ENCODE measurements at places on chromosomes 5 and 9.

GRCh38 chr9:68488126-68488525 is 52.6 kb downstream of the TMEM252 start:
- DNase-seq = no peak

- no peak for DNase-seq
Observed at GRCh38 chr9:136608348-136609159, 54.2 kb upstream of the EGFL7 start.

- peak; percentile 92 for DNase-seq
Observed at GRCh38 chr5:177545487-177546257, 8.7 kb downstream of the FAM193B start.

GRCh38 chr5:53479045-53479589 is 1.3 kb upstream of the FST start:
- no peak for DNase-seq

- DNase-seq = no peak
Observed at GRCh38 chr5:96093890-96094381, 132.3 kb upstream of the ELL2 start.

GRCh38 chr9:35533398-35533797 is 43.5 kb downstream of the RUSC2 start:
- DNase-seq = no peak

- peak; percentile 48 for DNase-seq
Observed at GRCh38 chr9:121222524-121223171, 21.0 kb upstream of the RAB14 start.

DNA sequence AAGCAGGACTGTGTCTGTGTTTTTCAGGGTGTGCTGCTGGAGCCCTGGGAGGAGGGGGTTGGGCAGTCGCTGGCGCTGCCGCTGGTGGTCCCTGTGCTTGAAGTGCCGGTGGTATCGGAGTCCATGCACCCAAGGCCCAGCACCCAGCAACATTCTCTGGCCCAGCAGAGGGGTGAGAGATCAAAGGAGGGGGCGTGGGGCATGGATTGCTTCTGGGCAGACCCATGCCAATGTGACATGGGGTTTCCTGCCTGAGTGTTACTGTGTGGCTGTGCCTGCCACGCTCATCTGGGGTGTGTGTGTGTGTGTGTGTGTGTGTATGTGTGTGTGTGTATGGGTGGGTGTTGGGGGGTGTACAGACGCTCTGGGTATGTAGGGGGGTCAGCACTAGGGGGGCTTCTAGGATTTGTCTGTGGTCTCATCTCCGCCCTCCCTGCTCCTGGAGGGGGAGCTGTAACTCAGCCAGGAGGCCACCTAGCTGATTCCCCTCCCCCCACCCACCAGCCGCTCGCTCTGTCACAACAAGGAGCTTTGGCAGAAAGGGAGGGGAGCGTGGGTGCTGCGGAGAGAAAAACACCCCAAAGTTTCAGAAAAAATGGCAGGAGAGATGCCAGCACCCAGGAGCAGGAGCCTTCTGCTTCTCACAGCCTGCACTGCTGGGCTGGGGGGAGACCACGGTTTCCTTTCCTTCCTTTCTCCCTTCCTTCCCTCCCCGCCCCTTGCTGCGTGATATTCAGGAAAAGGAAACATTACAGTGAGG is 35.9 kb upstream of the HSPA9 start:
- no peak for DNase-seq

GRCh38 chr5:160054047-160054446 is 45.1 kb downstream of the TTC1 start:
- no peak for DNase-seq

- DNase-seq = no peak
Observed at GRCh38 chr5:45274241-45274640, 421.9 kb downstream of the HCN1 start.

- no peak for DNase-seq
Observed at GRCh38 chr9:17319864-17320263, 185.0 kb downstream of the CNTLN start.

- no peak for DNase-seq
Observed at GRCh38 chr5:151434570-151435237, 12.7 kb upstream of the SLC36A1 start.

DNA sequence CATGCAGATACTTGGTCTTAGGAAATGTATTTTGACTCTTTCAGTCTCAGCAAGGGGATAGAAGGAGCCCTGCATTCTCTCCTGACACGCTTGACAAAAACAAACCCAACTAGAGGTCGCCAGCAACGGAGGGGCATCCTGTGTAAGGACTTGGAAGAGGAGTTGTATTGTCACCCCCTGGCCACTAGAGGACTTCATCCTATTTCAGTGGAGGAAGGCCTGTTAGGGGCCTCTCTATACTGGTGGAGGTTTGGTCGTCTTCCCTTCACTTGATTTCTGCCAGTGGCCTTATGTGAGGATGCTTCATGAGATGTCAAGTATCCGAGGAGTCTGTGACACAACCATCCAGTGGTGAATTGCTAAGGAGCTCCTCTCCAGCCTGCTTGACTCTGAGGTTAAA is 122.8 kb upstream of the STC2 start:
- DNase-seq = no peak

GRCh38 chr9:74073897-74074296 is 423.2 kb upstream of the RORB start:
- no peak for DNase-seq

DNA sequence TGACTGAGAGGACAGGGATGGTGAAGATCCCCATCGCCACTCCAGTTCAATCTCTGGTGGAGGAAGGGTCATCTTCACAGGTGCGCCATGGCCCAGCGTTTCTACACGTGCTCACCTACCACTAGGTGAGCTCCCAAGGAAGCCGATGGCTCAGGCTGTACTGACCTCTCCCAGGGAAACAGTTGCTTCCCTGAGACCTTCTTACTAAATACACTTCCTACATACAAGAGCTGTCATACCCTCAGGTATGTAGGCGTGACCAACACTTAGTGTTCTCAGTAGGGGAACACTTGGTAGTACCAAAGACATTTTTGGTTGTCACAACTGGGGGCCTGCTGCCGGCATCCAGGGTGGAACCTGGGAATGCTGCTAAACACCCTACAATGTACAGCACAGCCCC is 75.2 kb downstream of the TENT4A start:
- no peak for DNase-seq

DNA sequence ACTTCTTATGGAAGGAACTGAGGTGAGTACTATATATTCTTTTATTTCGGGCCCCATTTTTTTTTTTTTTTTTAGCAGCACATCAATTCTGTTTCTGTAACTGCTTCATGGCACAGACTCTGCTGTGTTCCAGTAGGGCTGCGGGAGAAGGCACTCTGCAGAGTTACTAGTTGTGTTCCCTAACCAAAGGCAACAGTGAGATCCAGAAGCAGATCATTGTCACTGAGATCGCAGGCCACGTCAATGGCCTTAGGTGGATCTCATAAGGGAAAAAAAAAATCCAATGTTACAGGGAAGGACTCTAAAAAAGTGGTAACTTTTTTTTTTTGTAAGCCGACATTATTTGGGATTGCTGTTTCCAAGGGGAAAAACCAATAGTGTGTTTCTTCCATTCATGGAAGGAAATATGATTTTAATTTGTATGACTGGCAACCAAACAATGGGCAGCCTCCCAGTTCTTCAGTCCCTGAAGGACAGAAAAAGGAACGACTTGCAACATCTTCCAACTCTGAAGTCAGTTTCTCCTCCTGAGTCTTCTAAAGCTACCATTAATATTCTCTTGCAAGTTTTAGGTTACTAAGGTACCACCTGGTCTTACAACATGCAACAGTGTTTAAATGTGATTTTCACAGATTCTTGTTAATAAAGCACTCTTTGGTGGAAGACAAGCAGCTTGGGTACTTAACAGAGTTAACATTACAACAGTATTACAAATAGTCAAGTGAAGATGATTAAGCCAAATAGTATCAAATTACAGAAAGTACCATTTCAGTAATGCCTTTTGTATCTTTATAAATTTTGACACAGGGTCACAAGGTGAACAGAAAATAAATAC is 52.8 kb downstream of the HABP4 start:
- DNase-seq = peak; percentile 65

DNA sequence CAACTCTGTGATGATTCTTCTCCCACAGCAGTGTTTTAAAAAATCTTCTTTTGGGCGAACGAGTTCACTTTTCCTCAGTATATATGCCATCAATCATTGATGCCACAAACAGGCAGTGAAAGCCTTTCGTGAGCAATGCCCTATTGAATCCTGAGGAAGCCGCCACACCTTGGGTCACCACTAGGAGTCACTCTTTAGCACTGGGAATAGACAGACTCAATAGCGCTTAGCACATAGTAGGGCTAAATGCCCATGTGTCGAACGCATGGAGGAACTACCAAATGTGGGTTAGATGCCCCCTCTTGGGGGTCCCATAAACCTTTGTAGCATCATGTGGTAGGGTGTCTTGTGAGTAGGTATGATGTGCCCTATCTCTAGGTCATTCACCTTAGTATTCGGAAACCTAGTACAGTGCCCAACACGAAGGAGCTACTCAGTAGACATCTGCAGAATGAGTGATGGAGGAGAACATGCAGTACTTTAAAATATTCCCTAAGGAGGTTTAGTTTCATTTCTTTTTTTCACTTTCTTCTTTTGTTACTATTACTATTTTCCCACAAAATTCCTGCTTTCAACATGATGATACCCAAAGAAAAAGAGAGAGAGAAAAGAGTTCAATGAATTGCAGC is 603.7 kb downstream of the BNC2 start:
- no peak for DNase-seq

DNA sequence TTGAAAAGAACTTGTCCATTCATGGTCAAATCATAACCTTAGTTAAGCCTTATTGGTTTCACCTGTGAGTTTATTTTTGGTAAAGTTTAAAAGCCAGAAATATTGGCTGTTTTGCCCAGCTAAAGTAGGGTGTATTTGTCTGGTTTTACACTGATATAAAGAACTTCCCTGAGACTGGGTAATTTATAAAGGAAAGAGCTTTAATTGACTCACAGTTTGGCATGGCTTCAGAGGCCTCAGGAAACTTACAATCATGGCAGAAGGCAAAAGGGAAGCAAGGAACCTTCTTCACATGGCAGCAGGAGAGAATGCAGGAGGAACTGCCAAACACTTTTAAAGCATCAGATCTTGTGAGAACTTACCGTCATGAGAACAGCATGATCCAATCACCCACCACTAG is 55.3 kb downstream of the JAKMIP2 start:
- no peak for DNase-seq

- peak; percentile 5 for DNase-seq
Observed at GRCh38 chr5:143985832-143986515, 174.0 kb downstream of the HMHB1 start.

DNA sequence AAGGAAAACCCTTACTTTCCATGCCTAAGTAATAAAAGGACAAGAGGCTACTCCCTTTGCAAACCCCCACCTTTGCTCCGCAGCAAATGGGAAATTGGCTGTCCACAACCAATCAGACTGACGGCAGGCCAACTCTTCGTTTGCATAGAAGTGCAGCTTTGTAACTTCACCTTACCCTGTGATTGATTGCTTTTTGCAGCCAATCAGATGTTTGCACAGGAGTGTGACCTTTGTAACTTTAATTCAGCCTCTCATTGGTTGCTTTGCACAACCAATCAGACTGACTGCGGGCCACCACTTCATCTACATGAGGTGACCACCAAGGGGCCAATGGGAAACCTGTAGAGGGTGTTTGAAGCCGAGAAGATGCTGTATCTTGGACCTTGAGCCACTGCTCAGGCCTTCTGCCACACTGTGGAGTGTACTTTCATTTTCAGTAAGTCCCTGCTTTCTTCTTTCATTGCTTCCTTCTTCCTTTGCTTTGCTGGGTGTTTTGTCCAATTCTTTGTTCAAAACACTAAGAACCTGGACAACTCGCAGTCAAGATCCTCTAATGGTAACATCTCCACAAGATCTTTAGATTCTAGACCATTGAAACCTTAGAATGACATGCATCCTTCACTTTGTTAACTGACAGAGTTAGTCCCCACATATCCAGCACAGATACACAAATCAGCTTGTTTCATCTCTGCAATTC is 51.3 kb upstream of the FREM1 start:
- no peak for DNase-seq

- DNase-seq = no peak
Observed at GRCh38 chr9:71145179-71145578, 23.8 kb upstream of the TRPM3 start.

DNA sequence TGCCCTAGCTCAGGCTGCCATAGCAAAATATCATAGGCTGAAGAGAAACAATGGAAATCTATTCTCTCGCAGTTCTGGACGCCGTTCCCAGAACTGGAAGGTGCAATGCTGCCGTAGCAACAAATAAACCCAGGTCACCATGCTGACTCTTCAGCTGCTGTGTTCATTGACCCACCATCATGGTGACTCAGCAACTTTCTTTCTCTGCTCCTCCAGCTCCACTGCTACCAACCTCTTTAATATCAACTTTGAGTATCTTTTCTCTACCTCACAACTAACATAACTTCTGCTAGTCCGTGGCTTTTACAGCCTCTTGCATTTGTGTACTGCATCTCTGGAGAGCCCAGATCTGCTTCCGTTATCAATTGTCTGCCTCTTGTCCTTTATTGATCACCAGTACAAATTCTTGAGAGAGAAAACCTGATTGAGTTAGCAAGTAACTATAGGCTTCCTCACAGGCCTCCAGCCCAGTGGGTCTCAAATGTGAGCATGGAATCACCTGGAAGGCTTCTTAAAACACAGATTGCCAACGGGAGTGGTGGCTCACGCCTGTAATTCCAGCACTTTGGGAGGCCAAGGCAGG is 47.3 kb upstream of the SLC30A5 start:
- no peak for DNase-seq

GRCh38 chr9:18390393-18390792 is 83.6 kb upstream of the ADAMTSL1 start:
- peak; percentile 44 for DNase-seq

DNA sequence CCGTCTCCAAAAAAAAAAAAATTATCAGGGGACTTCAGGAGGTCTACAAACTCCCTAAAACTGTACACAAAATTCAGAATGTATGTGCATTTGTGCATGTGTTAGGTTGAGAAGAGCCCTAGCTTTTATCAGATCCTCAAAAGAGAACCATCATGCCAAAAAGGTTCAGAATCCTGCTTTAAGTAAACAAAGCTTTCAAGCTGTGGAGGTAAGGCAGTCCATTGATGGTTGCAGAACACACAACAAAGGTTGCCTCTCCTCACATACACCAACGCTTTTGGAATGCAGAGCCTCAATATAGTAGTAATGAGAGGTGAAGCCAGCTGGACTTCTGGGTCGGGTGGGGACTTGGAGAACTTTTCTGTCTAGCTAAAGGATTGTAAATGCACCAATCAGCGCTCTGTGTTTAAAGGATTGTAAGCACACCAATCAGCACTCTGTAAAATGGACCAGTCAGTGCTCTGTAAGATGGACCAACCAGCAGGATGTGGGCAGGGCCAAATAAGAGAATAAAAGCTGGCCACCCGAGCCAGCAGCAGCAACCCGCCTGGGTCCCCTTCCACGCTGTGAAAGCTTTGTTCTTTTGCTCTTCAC is 57.9 kb upstream of the RNF38 start:
- DNase-seq = no peak

All from fibroblast of the conjunctiva (primary cell).